ENCODE measurements at places on chromosomes 4 and X. TPM values are rescaled to one million over a fixed set of nuclear protein-coding genes. Genes with fewer than 3 reads are reported as not detected.

DNA sequence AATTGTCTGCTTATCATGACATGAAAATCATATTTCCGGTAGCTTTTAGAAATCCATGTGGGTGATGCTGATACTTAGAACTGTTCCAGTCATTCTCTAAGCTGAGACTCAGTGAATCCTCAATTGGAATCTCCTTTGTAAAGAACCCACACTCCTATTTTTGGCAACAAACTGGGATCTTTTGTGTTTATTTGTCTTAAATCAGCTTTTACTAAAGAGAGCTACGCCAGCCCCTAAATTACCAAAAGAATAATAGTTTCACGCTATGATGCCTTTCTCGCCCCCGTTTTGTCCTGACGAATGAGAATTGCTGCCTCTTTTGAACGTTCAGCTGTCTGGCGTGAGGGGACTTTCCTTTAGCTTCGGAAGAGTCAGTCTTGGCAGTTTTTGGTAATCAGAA lies 195.9 kb downstream of the SHOX start:
- H3K27me3 ChIP-seq, result no peaks in the 10 kb centered on the region
- DNase-seq, result no peak
- no peak overlapping the region for H3K4me3 ChIP-seq
- no peak overlapping the region for H3K27ac ChIP-seq
- no peaks in the 10 kb centered on the region for H3K36me3 ChIP-seq

Gene XPNPEP2
- total RNA-seq, result 0.93 TPM

DNA sequence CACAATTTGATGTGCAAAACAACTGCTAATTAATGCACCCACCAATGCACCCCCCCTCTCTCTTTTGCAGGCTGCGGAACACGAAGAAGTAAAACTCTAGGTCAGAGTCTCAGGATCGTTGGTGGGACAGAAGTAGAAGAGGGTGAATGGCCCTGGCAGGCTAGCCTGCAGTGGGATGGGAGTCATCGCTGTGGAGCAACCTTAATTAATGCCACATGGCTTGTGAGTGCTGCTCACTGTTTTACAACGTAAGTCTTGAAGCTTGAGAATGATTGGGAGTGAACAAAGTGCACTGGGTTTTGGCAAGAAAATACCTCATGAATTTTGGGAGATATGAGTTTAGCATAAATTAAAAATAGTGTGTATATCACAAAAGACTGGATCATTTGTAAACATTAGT lies 28.9 kb downstream of the TMPRSS11E start:
- H3K27me3 ChIP-seq, result no peaks in the 10 kb centered on the region
- DNase-seq, result no peak
- no peak overlapping the region for H3K27ac ChIP-seq

- DNase-seq, result no peak
- peaks cover 23% of the 10 kb centered on the region for H3K27me3 ChIP-seq
- H3K4me3 ChIP-seq, result no peak overlapping the region
- no peak overlapping the region for H3K27ac ChIP-seq
- no peaks in the 10 kb centered on the region for H3K4me1 ChIP-seq
- H3K36me3 ChIP-seq, result no peaks in the 10 kb centered on the region
These were observed 8.7 kb downstream of the CLRN2 start for GRCh38 chr4:17523662-17524061.

- H3K27me3 ChIP-seq, result no peaks in the 10 kb centered on the region
- H3K4me1 ChIP-seq, result no peaks in the 10 kb centered on the region
- no peak overlapping the region for H3K4me3 ChIP-seq
These were observed 106.7 kb downstream of the GPM6A start for GRCh38 chr4:175705407-175705806.

DNA sequence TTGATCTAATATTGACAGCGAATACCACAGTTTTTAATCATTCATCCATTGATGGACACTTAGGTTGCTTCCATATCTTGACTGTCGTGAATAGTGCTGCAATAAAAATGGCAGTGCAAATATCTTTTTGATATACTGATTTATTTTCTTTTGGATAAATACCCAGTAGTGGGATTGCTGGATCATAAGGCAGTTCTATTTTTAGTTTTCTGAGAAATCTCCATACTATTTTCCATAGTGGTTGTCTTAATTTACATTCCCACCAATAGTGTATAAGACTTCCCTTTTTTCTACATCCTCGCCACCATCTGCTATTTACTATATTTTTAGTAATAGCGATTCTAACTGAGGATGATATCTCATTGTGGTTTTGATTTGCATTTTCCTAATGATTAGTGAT lies 100.1 kb downstream of the SMARCA1 start:
- DNase-seq, result no peak
- H3K27me3 ChIP-seq, result peaks cover 5% of the 10 kb centered on the region
- no peaks in the 10 kb centered on the region for H3K36me3 ChIP-seq
- no peaks in the 10 kb centered on the region for H3K4me1 ChIP-seq
- H3K27ac ChIP-seq, result no peak overlapping the region

Gene CENPI
- 22.3 TPM for total RNA-seq

Gene MND1
- total RNA-seq, result 32.0 TPM

Gene PDCL2
- not detected for total RNA-seq

DNA sequence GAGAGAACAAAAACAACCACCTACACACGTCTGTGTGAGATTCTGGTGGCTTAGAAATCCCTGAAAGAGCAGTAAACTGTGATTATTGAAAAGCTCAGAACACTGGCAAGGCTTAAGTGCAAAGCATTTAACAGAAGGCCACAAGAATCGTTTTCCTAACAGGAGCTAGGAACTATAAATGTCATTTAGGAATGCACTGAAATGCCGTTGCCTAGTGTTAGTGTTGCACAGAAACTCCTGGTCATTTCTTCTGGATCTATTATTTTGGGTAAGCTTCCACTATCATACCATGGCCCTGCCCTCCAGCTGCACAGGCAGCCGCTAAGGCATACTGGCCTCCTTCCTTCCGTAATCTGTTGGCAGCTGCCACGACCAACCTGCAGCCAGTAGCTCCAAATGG lies 923.2 kb downstream of the NLGN4X start:
- no peak overlapping the region for H3K4me3 ChIP-seq
- H3K27ac ChIP-seq, result no peak overlapping the region
- no peak for DNase-seq
- H3K27me3 ChIP-seq, result no peaks in the 10 kb centered on the region
- no peaks in the 10 kb centered on the region for H3K36me3 ChIP-seq

Gene TNIP3
- total RNA-seq, result 12.0 TPM

Gene MBTPS2
- 5.1 TPM for total RNA-seq

DNA sequence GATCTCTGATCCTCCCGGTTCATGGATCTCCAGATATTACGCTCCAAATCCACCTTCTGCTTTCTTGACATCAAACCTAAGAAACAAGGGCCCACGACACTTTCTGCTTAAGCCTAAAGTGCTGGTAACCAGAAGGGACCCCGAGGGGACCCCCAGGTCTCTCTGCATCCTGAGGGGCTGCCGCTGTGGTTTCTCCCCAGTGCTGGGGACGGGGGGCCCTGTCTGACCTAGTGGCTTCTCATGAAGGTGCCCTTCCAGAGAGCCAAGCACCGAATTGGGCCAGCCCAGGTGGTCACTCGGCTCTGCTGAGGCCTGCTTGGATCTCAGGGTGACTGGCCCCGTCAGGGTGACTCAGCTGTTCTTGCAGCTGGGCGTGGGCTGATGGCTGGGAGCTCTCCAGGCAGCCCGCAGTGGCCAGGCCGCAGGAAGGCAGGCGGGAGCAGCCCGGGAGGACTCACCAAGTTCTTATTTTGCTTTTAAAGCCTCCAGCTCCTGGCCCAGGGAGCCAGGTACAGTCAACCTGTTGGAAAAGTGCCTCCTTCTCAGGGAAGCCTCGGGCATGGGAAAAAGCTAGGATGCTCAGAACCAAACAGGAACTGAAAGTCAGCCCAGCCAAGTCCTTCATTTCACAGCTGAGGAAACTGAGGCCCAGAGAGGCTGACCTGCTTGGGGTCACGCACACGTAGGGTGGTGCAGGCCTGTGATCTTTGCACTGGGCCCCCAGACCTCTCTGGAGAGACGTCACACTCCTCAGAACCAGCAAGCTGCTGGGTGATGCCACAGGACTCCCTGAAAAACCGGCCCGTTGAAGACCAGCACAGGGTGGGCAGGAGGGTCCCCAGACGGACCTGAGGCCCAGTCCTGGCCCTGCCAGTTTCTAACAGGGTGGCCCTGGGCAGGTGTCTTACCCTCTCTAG lies 16.7 kb downstream of the BLOC1S4 start:
- no peaks in the 10 kb centered on the region for H3K36me3 ChIP-seq
- no peak overlapping the region for H3K4me3 ChIP-seq
- H3K27me3 ChIP-seq, result no peaks in the 10 kb centered on the region
- H3K27ac ChIP-seq, result no peak overlapping the region

Gene GLRA2
- total RNA-seq, result not detected

Gene SFRP2
- not detected for total RNA-seq

Gene CCDC110
- total RNA-seq, result 0.10 TPM

Gene KCNE5
- total RNA-seq, result 0.24 TPM
